ENCODE measurements at places on chromosomes 12 and 14. TPM values are rescaled to one million over a fixed set of nuclear protein-coding genes. Genes with fewer than 3 reads are reported as not detected.

The CELA1 gene
- total RNA-seq, result not detected

The CLEC4C gene
- total RNA-seq, result not detected

The MFAP5 gene
- total RNA-seq, result 57.4 TPM

The SCAF11 gene
- 49.9 TPM for total RNA-seq

The GALNT8 gene
- not detected for total RNA-seq
